ENCODE measurements at places on chromosomes 13 and 19.
A peak's percentile ranks its signal among the peaks of the same experiment; 100 is the strongest.

DNA sequence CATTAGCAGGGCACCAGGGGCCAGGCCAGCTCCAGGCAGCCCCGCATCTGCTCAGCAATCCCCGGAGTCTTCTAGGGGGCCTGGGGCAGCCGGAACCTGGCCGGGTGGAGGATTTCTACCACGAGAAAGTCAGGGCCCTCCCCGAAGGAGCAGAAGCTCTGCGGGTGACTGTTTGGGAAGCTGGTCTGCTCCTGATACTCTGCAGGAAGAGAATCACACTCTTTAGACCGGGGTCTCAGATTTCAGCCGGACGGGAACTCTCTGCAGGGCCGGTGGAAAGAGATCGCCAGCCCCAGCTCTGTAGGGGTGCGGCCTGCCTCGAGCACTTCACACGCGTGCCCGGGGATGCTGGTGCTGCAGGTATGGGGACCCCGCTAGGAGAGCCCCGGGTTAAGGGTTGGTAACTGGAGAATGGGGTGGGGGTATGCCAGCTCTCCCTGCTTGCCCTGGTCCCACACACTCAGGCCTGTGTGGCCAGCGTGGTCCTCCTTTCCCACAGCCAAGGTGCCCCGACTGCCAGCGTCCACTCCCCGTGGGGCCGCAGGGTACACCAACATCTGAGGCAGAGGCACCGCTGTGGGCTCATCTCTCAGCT is 20.1 kb downstream of the RASA3 start:
- DNase-seq, result peak; percentile 27

- DNase-seq, result no peak
Measured at GRCh38 chr19:38506375-38506722, 72.9 kb downstream of the RYR1 start.

- DNase-seq, result no peak
Measured at GRCh38 chr13:82687884-82688283, 1194.4 kb downstream of the SLITRK1 start.

DNA sequence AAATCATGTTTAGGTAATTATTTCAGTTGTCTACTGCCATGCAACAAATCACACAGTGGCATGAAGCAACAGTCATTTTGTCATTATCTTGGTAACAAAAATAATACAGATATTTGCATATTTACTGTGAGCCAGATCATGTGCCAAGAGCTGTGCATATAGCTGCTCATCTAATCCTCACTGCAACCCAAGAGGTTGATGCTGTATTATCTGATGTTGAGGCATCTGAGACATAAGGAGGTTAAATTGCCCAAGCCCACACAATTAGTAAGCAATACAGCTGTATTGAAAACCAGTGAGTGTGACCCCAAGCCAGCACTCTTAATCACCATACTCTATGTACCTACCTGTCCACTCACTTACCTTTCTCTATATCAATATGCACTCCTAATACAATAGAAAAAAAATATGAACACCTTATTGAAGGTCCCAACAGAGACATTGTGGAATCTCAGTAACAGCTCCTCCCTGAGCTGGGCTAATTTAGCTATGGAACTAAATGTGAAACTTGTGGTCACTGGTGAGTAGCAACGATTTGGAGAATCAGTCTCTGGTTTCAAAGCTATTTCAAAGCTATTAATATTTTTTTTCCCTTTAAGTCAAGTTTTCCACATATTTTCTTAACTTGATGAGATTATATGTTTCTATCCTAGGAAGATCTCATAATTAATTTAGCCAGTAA is 185.2 kb downstream of the KLF12 start:
- DNase-seq, result no peak

DNA sequence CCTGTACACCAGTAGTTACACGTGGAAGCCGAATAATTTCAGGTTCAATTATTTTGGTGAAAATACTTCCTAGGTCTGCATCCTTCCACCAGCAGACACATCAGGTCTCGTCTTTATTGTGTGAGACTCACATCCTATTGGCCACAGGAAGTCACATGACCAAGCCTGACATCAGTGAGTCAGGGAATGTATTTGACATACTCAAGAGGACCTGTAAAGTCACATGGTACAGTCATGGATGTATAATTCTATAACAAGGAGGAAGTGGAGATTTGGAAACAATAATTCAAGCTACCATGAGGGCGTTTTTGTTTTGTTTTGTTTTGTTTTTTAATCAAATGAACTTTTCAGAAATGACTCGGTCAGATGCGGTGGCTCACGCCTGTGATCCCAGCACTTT is 9.3 kb upstream of the HIF3A start:
- DNase-seq, result no peak

- DNase-seq, result no peak
Measured at GRCh38 chr13:28705461-28706083, 13.2 kb downstream of the SLC46A3 start.

GRCh38 chr19:48237057-48237456 is 18.7 kb downstream of the CARD8 start:
- DNase-seq, result no peak

GRCh38 chr13:76950101-76950500 is 1.8 kb downstream of the ACOD1 start:
- DNase-seq, result no peak

- DNase-seq, result no peak
Measured at GRCh38 chr19:29477831-29478577, 47.8 kb upstream of the VSTM2B start.

DNA sequence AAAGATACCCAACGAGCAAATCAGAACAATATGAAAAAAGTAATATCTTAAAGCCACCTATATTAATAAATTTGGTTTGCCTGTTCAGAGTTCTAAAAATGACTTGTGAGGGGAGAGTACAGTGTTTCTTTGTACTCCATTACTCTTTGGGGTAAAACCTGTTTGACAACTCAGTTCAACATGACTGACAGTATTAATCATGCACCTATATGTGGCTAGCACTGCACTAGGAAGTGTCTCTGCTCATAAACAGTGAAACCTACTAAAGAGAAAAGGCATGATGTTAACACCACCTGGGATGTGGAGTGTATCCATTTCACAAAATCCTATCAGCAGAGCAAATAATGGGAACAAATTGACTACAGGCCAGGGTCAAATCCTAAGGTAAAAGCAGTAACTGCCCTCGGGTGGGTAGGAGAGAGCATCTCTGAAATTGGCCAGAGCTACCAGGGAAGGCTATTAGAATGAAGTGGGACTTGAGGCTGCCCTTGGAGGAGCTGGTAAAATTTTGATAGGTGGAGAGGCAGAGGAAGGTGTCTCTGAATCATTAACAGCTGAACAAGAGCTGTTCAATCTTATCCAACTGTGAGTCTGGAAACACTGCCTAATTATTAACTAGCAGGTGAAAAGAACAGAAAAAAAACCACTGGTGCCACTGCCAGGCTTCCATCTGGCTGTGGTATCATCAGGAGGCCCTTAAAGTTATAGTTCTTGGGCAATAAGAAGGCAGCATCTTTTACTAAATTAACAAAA is 365.1 kb downstream of the DNAJC15 start:
- peak; percentile 21 for DNase-seq

- peak; percentile 57 for DNase-seq
Measured at GRCh38 chr19:56566904-56567273, 379 bp upstream of the ZNF470 start.

GRCh38 chr19:30446850-30447552 is 74.8 kb downstream of the ZNF536 start:
- DNase-seq, result no peak

GRCh38 chr19:49475995-49476880 is 2.2 kb downstream of the FLT3LG start:
- peak; percentile 68 for DNase-seq

DNA sequence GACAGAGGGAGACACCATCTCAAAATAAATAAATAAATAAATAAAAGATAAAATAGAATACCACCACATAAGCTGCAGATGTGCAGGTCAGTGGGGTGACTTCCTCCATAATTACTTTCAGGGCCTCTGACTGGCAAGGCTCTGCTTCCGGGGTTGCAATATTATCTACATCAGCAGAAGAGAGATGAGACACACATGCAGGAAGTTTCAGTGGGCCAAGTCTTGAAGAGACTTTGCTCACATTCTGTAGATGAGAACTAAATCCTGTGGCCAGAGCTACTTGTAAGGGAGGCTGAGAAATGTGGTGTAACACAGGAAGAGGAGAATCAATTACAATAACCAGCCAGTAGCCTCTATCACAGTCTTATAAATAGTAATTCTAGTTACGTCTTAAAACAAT is 89.9 kb upstream of the MAB21L1 start:
- no peak for DNase-seq

GRCh38 chr13:63460462-63461090 is 2044.9 kb upstream of the PCDH20 start:
- DNase-seq, result no peak

GRCh38 chr13:33318037-33318436 is 32.5 kb upstream of the STARD13 start:
- DNase-seq, result no peak

- DNase-seq, result no peak
Measured at GRCh38 chr13:39910041-39910440, 254.6 kb downstream of the COG6 start.

GRCh38 chr13:38758277-38758676 is 71.4 kb downstream of the FREM2 start:
- DNase-seq, result no peak

- no peak for DNase-seq
Measured at GRCh38 chr13:113625965-113626721, 31.9 kb downstream of the ATP4B start.

DNA sequence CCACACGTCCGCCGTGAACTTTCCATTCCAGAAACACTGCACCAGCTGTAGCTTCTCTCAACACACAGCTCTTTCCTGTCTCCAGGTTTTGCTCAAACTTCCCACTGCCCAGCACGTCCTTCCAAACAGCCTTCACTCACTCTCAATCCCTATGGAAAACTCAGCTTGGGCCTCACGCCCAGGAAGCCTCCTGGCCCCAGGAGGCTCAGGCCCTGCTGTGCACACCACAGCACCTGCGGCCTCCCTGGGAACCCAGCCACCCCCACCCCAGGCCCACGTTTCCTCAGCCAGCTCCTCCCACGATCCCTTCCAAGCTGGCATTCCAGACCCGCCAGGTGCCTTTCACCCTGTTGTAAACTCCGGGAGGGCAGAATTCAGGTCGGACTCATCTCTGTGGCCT is 35.2 kb downstream of the C13orf46 start:
- DNase-seq, result no peak

DNA sequence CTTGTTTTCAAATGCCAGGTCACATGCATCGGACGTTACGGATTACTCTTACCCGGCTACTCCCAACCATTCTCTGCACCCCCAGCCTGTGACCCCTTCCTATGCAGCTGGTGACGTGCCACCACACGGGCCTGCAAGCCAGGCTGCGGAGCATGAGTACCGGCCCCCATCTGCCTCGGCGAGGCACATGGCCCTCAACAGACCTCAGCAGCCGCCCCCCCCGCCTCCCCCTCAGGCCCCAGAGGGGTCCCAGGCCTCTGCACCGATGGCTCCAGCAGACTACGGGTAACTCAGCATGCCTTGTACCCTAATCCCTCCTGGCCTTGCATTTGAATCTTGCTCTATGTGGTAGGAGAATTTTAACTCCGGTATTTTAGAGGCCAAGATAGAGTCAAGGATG is 79.5 kb downstream of the GPR12 start:
- no peak for DNase-seq

GRCh38 chr19:7533925-7534480 is 1.5 kb upstream of the PNPLA6 start:
- peak; percentile 62 for DNase-seq

- no peak for DNase-seq
Measured at GRCh38 chr13:37453246-37453645, 145.3 kb downstream of the POSTN start.

DNA sequence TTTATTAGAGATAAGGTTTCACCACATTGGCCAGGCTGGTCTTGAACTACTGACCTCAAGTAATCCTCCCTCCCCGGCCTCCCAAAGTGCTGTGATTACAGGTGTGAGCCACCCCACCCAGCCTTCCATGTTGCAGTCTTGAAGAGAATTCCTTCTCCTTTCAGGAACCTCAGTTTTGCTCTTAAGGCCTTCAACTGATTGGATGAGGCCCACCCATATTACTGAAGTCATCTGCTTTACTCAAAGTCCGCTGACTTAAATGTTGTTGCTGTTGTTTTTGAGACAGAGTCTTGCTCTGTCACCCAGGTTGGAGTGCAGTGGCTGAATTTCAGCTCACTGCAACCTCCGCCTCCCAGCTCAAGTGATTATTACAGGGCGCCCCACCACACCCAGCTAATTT is 33.5 kb downstream of the RASL11A start:
- DNase-seq, result no peak

- no peak for DNase-seq
Measured at GRCh38 chr19:5753743-5754142, 30.8 kb downstream of the PRR22 start.

DNA sequence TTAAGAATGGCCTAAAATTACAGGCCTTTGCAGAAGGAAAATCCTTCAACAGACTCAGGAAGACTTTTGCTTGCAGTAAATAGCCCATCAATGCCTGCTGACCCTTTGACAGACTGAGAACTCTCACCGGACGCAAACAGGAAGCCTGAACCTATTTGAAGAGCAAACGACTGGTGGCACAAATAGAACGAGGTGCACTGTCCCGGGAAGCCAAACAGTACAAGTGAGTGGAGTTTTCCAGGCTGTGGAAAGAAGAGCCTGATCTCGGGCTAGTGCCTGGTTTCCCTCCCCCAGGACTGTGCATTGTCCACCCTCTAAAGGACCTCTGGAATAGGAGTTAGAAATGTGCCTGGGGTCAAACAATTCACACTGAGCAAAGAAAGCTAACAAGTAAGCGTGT is 165.5 kb downstream of the FGF14 start:
- no peak for DNase-seq

DNA sequence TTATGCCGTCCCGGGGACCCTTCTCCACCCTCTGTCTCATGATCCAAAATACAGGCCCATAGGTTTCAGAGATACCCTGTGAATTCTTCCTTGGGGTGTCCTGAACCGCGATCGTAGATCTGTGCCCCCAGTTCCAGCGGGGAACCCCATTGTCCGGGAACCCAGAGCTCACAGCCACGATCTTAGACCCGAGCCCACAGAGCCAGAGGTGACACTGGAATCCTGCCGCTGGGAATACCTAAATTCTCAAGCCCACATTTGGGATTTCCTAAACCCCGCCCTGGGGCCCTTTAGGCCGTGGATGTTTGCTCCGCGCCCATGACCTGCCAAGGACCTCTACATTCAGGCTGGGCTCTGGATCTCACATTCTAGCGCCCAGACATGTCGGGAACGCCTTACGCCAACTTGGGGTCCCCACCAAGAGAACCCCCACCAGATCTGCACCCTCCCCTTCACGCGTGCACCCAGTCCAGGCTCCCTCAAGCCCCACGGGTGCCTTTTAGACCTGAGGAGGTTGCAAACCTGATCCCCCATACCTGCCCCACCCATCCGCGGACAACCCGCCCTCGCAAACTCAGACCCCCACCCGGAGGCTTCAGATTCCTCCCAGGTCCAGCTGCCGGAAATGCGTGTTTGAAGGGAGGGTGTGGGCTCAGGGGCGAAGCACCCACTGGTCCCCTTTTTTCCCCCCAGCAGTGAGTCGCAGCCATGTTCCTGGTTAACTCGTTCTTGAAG is 605 bp downstream of the CAPNS1 start:
- peak; percentile 40 for DNase-seq

Data from NCI-H510A treated with DMSO at 0.1 percent for 48 hours (cell line).